ENCODE measurements at places on chromosomes 3 and 15. TPM values are rescaled to one million over a fixed set of nuclear protein-coding genes. Genes with fewer than 3 reads are reported as not detected.

The FILIP1L gene
- 26.7 TPM for total RNA-seq

GRCh38 chr3:78988324-78988723 lies 779.5 kb downstream of the ROBO1 start:
- no peaks in the 10 kb centered on the region for H3K27me3 ChIP-seq
- no peak overlapping the region for H3K4me3 ChIP-seq
- no peak overlapping the region for H3K27ac ChIP-seq
- DNase-seq: no peak
- H3K4me1 ChIP-seq: no peaks in the 10 kb centered on the region
- H3K36me3 ChIP-seq: no peaks in the 10 kb centered on the region

GRCh38 chr15:57827021-57827420 lies 120.5 kb downstream of the POLR2M start:
- no peaks in the 10 kb centered on the region for H3K4me1 ChIP-seq
- no peak for DNase-seq
- H3K27ac ChIP-seq: no peak overlapping the region
- no peaks in the 10 kb centered on the region for H3K27me3 ChIP-seq

DNA sequence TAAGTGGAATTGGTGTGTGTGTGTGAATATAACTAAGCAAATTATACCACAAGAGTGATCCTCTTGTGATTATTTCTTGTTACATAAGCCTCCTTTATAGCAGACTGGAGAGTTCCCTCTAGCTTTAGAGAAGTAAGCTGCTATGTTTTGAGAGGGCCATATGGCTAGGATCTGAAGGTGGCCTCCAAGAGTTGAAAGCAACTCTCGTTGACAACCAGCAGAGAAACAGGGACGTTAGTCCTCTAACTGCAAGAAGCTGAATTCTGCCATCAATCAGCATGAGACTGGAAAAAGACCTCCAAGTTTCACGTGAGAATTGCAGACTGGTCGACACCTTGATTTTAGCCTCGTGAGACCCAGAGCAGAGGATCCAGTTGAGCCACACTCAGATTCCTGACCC lies 278.5 kb upstream of the ZNF717 start:
- H3K27ac ChIP-seq: no peak overlapping the region
- H3K4me3 ChIP-seq: no peak overlapping the region
- H3K36me3 ChIP-seq: no peaks in the 10 kb centered on the region
- no peaks in the 10 kb centered on the region for H3K4me1 ChIP-seq

The TRPC1 gene
- 33.5 TPM for total RNA-seq

DNA sequence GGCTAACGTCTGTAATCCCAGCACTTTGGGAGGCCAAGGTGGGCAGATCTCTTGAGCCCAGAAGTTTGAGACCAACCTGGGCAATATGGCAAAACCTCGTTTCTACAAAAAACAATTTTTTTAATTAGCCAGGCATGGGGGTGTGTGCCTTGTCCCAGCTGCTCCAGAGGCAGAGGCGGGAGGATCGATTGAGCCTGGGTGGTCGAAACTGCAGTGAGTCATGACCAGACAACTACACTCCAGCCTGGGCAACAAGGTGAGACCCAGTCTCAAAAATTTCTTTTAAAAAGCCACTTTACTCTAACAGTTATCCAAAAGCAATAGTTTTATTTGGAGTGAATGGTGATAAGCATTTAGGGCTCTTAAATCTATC lies 12.5 kb downstream of the TRIM59 start:
- H3K4me1 ChIP-seq: no peaks in the 10 kb centered on the region
- H3K27ac ChIP-seq: no peak overlapping the region
- no peak for DNase-seq
- no peak overlapping the region for H3K4me3 ChIP-seq
- no peaks in the 10 kb centered on the region for H3K27me3 ChIP-seq
- H3K36me3 ChIP-seq: peaks cover 21% of the 10 kb centered on the region

GRCh38 chr15:77975332-77976094 lies 102.0 kb downstream of the TBC1D2B start:
- no peaks in the 10 kb centered on the region for H3K27me3 ChIP-seq
- no peak overlapping the region for H3K4me3 ChIP-seq
- no peaks in the 10 kb centered on the region for H3K36me3 ChIP-seq
- no peak overlapping the region for H3K27ac ChIP-seq
- no peaks in the 10 kb centered on the region for H3K4me1 ChIP-seq

DNA sequence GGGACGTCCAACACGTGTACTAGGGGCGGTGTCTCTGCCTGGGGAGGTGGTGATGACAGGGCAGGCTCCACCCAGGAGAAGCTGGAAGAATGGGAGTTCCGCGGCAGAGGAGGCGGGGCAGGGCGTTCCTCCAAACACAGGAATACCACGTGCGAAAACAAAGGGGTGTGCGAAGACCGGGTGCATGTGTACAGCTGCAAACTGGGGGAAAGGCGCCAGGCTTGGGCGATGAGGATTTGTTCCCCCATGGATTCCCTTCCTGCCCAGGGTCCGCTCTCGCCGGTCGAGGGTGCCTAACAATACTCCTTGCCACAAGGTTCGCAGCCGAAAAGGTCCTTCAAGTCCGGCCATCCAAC lies 500 bp upstream of the ZSCAN2 start:
- H3K4me1 ChIP-seq: no peaks in the 10 kb centered on the region
- DNase-seq: peak; percentile 75
- peak overlapping the region; percentile 76 for H3K27ac ChIP-seq
- no peaks in the 10 kb centered on the region for H3K27me3 ChIP-seq

The EHHADH gene
- 3.8 TPM for total RNA-seq

The RAD18 gene
- total RNA-seq: 10.9 TPM

- H3K36me3 ChIP-seq: peaks cover 43% of the 10 kb centered on the region
- H3K4me1 ChIP-seq: peaks cover 25% of the 10 kb centered on the region
- peak; percentile 76 for DNase-seq
- H3K4me3 ChIP-seq: peak overlapping the region; percentile 71
These were observed 1.8 kb downstream of the RCCD1 start for GRCh38 chr15:90956274-90957030.

The CKMT1A gene
- not detected for total RNA-seq

The FAM81A gene
- total RNA-seq: 5.3 TPM

DNA sequence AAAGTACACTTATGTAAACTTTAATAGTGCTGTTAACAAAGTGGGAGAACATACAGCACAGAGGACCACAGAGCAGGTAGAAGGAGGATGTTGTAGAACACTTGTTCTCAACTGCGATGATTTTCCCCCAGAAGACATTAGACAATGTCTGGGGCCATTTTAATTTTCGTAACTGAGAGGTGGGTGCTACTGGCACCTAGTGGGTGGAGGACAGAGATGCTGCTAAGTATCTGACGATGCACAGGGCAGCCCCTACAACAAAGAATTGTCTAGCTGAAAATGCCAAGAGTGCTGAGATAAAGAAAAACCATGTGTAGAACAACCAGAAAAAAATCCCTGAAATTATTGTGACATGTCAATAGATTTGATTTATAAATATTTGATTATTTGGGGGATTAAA lies 5.0 kb upstream of the KBTBD8 start:
- DNase-seq: no peak
- no peaks in the 10 kb centered on the region for H3K36me3 ChIP-seq
- no peak overlapping the region for H3K4me3 ChIP-seq
- H3K27me3 ChIP-seq: no peaks in the 10 kb centered on the region

The GOLGA8G gene
- not detected for total RNA-seq

DNA sequence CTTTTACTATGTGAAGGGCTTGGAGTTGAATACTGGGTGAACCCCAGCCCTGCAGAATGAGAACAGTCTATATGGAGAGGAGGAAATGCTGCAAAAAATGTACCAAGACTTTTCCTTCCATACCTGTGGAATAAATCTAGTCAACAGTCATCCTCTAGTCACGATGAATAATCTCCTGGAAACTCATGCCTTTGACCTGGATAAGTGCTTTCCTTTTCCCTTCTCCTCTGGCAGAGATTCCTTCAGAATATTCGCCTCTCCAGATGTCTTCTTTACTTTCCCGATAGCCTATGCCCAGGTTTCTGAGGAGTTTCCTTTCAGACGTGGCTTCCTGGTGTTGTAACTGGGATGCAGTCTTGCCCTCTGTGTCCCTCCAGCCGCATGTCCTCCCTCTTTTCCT lies 28.1 kb downstream of the CCNL1 start:
- H3K27ac ChIP-seq: peak overlapping the region; percentile 89
- H3K4me3 ChIP-seq: no peak overlapping the region
- no peak for DNase-seq
- no peaks in the 10 kb centered on the region for H3K27me3 ChIP-seq
- H3K36me3 ChIP-seq: no peaks in the 10 kb centered on the region
- H3K4me1 ChIP-seq: no peaks in the 10 kb centered on the region

The RLBP1 gene
- total RNA-seq: not detected

- no peaks in the 10 kb centered on the region for H3K27me3 ChIP-seq
- no peaks in the 10 kb centered on the region for H3K36me3 ChIP-seq
- H3K27ac ChIP-seq: no peak overlapping the region
These were observed 119.0 kb downstream of the XXYLT1 start for GRCh38 chr3:195151866-195152541.

- H3K27ac ChIP-seq: no peak overlapping the region
- no peak overlapping the region for H3K4me3 ChIP-seq
- DNase-seq: no peak
- H3K27me3 ChIP-seq: no peaks in the 10 kb centered on the region
- H3K4me1 ChIP-seq: no peaks in the 10 kb centered on the region
These were observed 26.0 kb upstream of the GNB5 start for GRCh38 chr15:52217186-52217585.

DNA sequence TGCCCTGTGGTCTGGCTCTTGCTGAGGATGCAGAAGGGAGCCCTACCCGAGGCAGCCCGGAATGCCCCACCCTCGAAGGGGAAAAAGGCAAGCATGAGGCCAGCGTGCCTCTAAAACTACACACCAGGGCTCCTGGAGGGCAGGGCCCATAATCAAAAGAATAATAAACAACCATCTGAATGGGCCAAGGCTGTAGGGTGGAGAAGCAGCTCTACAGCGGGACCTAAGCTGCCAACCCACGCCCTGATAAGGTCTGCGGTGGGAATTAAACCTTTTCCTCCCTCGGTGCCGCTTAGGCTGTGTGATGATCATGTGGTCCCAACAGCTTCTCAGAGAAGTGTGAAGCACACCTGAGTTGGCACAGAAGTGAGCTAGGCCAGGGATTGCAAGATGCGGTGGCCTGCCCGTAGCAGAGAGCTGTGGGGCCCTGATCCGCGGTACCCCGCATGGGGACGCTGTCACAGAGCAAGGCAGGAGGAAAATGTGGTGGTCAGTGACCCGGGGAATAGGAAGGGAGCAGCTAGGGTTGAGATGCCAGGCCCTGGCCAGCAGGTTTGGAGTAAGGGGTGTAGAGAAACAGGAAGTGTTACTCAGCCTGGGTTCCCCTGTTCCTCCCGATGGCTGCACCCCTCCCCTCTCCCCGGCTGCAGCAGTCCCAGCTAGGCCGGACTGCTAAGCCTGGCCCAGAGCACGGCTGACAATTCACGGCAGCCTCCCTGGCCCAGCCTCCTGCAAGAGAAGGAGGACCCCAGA lies 1.1 kb upstream of the C15orf62 start:
- H3K27me3 ChIP-seq: no peaks in the 10 kb centered on the region
- peaks cover 68% of the 10 kb centered on the region for H3K36me3 ChIP-seq
- no peak for DNase-seq
- H3K27ac ChIP-seq: peak overlapping the region; percentile 61
- H3K4me1 ChIP-seq: no peaks in the 10 kb centered on the region
- no peak overlapping the region for H3K4me3 ChIP-seq

- DNase-seq: no peak
- H3K36me3 ChIP-seq: no peaks in the 10 kb centered on the region
- H3K27ac ChIP-seq: no peak overlapping the region
These were observed 161.2 kb upstream of the ABI3BP start for GRCh38 chr3:101154401-101154800.

The PDZRN3 gene
- total RNA-seq: 57.7 TPM

DNA sequence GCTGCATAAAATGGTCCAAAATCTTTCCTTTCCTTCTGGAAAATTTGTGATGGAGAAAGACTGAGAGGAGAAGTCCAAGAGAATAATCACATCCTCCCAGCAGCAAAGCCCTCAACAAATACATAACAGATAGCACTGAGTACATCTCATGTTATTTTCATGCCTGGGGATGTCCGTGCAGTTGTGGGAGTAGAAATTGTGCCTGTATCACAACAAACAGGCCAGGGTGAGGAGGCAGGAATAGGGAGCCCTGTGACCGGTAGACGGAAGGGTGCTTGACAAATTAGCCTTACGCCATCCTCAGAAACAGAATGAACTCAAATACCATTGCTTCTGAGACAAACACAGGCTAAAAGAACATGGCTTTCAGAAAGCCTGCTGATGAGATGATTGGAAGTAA lies 333.2 kb upstream of the UMPS start:
- no peak overlapping the region for H3K4me3 ChIP-seq
- no peak overlapping the region for H3K27ac ChIP-seq
- H3K4me1 ChIP-seq: no peaks in the 10 kb centered on the region
- DNase-seq: no peak
- H3K36me3 ChIP-seq: peaks cover 8% of the 10 kb centered on the region

DNA sequence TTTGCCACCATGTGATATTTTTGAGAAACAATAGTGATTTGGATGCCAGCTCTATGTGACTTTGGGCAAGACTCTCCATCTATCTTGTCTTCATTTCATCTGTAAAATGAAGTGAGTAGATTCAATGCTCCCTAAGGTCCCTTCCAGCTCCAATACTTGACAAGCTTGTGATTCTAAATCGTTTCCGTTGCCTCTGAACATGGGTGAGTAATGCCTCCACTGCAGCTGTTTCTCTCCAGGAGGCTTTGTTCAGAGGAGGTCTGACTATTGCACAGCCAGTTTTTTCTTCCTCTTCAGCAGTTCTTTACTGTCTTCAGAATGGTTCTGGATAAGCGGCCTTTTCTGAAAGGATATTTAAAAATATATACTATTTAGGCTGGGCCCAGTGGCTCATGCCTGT lies 14.8 kb upstream of the TMOD3 start:
- no peak overlapping the region for H3K27ac ChIP-seq
- H3K27me3 ChIP-seq: no peaks in the 10 kb centered on the region
- no peak overlapping the region for H3K4me3 ChIP-seq

DNA sequence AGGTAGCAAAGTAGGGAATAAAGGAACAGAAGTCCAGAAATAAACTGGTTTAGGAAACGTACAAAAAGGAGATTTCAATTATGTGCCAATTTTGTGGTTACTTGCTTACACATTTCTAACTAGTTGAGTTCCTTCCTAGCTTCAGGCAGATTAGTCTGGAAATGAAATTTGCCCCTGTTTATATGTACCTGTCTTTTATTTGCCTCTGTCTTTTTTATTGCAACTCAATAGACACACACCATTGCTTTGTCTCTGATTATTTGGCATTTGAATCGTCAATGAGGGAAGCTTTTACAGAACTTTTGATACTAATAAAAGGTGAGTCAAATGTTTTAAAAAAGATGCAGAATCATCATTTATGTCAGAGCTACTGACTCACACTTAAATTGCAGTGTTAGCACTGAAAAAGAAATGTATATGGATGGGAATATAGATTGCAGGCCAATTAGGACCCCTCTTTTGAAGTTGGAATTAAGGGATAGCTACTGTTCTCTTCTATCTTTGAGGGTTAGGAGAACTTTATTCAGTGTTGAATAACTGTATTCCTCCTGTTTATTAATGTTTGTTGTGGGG lies 60.5 kb downstream of the TRAK1 start:
- no peaks in the 10 kb centered on the region for H3K36me3 ChIP-seq
- no peak for DNase-seq
- no peaks in the 10 kb centered on the region for H3K27me3 ChIP-seq
- no peak overlapping the region for H3K4me3 ChIP-seq
- peaks cover 28% of the 10 kb centered on the region for H3K4me1 ChIP-seq

GRCh38 chr3:156341332-156341731 lies 213.6 kb downstream of the SSR3 start:
- no peaks in the 10 kb centered on the region for H3K36me3 ChIP-seq
- no peak overlapping the region for H3K27ac ChIP-seq
- H3K27me3 ChIP-seq: no peaks in the 10 kb centered on the region
- H3K4me1 ChIP-seq: no peaks in the 10 kb centered on the region

All from tibial nerve (tissue), 4 donors.